Jurkat, Clone E6-1 (cell line): ENCODE measurements at places on chromosomes 6 and 20.

- DNase-seq, result no peak
Measured at GRCh38 chr6:95230071-95230740, 347.1 kb upstream of the MANEA start.

DNA sequence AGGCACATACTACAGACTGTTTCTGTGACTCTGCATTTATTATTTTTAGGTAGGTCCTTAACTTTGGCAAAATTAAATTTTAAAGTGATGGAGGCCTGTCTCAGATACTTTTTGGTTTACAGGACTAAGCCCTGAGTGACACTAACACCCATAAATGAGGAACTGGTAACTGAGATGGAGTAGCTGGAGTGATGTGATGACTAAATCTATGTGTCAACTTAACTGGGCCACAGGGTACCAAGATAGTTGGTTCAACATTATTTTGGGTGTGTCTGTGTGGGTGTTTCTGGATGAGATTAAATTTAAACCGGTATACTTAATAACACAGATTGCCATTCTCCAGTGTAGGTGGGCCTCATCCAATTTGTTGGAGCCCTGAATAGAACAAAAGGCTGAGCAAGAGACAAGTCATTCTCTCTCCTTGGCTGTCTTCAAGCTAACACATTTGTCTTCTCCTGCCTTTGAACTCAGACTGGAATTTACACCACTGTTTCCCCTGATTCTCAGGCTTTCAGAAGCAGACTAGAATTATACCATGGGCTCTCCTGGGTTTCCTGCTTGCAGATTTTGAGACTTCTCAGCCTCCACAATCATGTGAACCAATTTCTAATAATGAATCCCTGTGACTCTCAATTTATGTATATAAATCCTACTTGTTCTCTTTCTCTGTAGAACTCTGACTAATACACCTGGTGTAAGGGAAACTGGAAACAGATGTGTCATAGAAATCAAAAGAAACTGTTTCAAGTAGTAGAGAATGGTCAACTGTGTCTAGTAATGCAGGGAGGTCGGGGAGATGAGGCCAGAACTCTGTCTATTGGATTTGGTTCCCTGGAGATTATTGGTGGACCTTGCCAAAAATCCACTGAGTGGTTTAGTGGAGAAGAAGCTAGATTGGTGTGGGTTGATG, 579.2 kb downstream of the EPM2A start:
- DNase-seq, result no peak

DNA sequence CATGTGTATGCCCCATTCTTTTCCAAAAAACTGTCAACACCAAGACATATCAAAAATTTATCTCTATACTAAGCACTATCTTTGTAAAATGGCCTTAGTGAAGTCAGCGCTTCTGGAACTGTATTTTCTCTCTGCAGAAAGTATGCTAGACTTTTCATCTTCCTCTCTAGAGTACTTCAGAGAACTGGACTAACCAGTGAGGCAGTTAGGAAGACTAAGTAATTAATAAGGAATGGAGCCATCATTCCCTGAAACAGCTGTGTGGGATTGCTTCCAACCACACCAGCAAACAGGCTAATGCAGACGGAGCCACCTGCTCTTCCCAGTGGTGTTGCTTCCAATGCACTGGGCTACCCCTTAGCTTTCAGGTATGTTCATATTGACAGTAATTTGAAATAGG, 169.1 kb upstream of the FUT9 start:
- no peak for DNase-seq

DNA sequence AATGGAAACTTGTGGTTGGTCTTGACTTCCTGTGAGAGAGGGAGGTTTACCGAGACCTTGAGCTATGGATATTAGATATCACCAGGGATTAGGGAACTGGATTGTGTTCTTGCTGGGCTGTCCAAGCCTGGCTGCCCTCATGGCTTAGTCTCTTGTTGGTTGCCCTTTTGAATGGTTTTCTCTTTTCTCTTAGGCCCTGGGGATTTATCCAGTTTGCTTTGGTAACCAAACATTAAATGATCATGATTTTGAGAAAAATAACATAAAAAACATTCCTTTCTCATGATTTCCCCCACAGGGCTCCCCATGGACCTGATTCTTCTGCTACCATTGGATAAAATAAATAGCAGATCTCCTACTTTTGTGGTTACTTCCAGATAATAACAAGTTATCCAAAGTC, 306.4 kb upstream of the RNF217 start:
- DNase-seq, result no peak

GRCh38 chr6:96841345-96841744, 4.1 kb upstream of the GPR63 start:
- no peak for DNase-seq

DNA sequence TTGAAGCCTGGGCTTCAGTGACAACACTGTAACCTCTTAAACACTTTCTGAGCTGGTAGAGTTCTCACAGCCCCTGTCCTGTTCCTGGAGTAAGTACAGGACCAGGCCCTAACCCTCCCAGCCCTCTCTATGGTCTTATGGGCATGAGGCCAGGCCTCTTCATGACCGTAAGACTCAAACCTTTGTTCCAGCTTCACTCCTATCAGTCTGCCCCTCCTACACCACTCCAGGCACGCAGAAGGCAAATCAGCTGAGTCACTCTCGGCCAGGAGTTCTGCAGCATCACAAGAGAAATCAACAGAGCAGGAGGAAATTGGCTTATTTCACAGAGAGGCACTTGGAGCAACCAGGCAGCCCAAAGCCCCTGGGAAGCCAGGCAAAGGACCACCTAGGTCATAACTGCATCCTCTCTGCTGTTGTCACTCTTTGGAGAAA, 25.3 kb upstream of the CHD6 start:
- no peak for DNase-seq

DNA sequence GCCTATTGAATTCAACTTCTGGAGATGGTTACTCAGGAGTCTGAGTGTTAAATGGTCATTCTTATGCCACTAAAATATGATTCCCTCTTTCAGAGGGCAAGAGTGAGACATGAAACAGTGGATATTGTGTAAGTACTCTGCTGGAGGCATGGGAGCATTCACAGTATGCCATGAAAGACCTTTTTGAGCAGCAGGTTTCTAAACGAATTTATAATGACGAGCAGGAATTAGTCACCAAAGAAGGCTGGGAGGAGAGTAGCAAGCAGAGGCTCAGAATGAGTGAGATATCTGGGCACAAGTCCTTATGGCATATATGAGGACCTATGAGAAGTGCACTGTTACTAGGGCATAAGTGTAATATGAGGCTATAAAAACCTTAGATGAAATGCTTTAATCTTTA, 10.9 kb upstream of the MYB start:
- no peak for DNase-seq

DNA sequence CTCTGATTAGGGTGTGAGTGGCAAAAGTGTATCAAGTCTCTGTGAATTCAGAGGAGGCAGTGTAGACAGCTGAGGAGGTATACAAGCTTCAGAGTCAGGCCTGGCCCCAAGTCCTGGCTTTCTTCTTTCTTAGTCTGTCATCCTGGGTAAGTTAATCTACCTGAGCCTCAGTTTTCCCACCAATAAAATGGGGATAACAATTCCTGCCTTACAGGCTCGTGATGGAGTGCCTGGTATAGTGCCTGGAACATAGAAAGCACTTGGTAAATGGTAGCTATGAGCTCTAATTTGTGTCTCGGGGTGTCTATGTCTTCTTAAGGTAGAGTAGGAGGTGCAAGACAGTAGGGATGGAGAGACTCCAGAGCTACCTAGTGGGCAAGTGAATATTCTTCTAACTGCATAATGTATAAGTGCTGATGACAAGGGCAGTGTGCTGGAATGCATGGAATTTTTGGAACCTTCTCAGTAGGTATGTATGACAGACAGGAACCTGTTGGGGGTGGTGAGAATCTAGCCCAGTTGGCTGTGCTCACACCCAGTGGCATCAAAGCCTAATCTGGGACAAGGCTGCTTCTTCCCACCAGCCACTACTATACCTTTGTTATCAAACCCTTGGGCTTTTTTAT, 4.0 kb upstream of the SCUBE3 start:
- DNase-seq, result no peak

DNA sequence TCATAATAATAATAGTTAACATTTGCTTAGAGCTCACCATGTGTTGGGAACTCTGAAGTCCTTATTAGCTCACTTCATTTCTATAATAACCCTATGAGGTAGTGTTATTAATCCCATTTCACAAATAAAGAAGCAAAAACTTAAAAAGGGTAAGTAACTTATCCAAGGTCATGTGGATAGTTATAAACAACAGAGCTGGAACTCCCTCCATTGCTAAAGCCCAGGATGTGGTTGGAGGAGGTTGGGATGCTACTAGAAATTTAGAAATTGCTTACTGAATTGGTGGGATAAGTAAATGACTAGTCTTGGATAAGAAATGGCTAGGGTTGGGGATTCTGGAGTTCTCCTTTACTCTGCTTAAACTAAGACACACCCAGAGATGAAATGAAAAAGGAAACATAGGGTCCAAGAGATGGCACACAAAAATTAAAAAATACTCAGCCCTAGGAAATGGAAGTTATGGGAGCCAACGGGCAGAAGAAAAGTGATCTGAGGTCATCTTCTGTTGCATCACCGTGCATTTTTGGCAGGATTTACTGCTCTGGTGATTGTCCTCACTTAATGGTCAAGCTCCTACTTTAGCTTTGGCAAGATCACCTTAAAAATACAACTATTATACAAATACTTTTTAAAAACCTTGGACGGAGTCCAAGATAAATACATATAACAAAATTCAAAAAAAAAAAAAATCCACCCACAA, 7.7 kb upstream of the CLIC5 start:
- no peak for DNase-seq

GRCh38 chr6:147905711-147906110, 397.2 kb downstream of the SAMD5 start:
- no peak for DNase-seq

DNA sequence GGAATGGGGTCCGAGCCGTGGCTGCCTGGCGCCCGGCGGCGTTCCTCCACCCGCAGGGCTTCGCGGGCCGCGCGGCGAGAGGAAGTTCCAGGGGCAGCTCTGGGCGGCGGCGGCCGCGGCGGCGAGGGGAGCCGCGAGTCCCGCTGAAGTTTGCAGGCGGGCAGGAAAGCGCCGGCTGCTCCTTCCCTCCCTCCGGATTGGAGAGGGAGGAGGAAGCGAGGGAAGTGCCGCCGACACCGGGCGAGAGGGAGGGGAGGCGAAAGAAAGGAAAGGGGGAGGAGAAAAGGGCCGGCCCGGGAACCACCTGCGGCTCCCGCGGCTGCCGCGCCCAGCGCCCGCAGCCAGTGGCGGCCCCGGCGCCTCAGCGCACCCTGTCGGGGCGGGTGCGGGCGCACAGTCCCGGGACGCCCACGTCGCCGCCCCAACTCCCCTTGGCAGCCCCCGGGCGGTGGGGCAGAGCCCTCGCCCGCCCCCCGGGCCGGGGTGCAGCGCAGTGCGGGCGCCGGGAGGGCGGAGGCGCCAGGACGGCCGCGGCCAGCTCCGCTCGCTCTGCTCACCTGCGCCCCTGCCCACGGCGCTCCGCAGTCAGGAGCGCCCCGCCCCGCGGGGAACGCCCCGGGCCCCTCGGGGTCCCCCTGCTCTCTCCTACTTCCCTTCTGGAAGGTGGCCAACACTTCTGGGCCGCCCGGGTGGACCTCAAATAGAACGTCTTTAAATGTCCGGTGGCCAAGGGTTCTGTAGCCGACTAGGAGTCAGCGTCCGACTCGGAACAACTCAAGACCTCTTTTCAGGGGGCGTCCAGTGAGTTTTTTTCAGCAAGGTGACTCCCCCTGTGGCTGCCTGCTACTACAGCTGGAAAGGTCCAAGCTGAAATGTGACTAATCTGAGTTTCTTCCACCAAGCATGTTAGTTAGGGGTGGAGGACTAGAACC, 80.3 kb upstream of the CCDC28A start:
- DNase-seq, result no peak
